BJ (cell line): ENCODE measurements at places on chromosomes 11 and 22.

DNA sequence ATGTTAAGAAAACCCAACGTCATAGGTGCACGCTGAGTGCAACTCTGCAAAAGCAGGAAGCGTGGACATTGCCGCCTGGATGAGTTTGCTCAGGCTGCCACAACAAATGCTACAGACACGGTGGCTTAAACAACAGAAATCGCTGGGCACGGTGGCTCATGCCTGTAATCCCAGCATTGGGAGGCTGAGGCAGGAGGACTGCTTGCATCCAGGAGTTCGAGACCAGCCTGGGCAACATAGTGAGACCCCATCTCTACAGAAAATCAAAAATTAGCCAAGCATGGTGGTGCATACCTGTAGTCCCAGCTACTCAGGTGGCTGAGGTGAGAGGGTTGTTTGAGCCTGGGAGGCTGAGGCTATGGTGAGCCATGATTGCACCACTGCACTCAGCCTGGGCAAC lies 13.4 kb upstream of the PGA3 start:
- no peak for DNase-seq

DNA sequence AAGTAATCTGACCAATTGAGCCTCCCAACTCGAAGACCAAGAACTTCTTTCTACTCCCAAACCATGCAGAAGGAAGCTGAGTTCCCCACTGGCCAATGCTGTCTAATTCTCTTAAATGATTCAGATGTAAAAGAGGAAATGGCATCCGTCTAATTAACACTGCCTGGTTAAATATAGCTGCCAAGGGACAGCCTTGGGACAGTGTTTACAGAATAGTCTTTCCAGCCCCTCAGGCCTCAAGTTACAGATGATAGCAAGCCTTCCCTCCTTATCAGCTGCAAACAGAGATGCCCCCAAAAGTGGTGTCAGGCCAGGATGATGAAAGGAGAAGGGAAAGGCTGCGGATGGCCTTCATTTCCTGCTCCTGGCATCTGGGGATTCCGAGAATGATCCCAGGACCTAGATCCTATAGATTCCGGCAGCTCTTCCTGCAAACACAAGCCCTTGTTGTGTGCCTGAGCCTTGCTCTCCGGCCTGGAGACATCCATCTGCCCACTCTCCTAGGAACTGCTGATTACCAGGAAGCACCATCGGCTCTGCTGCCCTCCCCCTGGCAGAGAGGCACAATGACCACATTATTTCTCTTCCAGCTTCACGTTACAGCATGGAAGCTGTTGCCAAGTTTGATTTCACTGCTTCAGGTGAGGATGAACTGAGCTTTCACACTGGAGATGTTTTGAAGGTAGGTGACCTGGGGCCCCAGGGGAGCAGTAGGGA lies 13.5 kb upstream of the TMA7B start:
- DNase-seq, result no peak

- DNase-seq, result no peak
These were observed 9.2 kb downstream of the FXYD2 start for GRCh38 chr11:117815262-117815803.

DNA sequence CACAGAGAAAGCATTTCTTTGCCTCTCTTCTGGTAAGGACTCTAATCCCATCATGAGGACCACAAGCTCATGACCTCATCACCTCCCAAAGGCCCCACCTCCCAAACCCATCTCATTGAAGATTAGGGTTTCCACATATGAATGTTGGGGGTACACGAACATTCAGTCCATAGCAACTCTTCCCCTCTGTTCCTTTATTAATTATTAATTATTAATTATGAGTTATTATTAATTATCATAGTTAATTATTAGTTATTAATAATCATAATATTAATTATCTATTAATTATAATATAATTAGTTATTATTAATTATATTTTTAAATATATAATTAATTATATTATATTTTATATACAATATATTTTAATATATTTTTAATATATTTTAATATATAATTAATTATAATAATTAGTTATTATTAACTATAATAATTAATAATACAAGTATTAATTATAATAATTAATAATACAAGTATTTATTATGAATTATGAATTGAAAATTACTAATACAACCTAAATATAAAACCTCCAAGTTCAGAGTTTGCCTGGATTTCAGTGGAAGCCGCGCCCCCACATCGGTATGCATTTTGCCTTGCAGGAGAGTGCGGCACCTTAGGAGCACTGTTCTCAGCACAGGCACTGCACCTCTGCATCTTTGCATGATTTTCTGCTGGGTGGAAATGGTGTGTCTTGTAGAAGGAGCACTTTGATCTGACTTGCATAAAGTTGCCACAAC lies 128.0 kb upstream of the FGF3 start:
- DNase-seq, result no peak

GRCh38 chr22:44247346-44247745 lies 65.4 kb downstream of the SHISAL1 start:
- no peak for DNase-seq

DNA sequence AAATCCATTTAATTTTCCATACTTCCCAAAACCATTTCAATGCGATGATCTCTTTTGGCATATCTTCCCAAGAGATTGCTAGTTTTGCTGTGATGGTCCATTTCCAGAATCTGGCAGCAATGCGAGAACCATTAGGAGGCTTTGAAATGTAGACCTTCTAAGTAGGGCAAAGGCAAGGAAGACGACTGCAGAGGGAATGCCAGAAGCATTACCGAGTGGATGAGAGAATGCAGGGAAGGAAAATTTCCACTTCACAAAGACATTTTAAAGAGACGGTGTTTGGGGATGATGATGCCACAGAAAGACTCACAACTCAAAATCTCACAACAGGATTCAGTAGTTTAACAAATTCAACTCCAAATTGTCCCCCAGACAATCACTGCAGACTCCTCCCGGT lies 471 bp upstream of the CEP126 start:
- no peak for DNase-seq

DNA sequence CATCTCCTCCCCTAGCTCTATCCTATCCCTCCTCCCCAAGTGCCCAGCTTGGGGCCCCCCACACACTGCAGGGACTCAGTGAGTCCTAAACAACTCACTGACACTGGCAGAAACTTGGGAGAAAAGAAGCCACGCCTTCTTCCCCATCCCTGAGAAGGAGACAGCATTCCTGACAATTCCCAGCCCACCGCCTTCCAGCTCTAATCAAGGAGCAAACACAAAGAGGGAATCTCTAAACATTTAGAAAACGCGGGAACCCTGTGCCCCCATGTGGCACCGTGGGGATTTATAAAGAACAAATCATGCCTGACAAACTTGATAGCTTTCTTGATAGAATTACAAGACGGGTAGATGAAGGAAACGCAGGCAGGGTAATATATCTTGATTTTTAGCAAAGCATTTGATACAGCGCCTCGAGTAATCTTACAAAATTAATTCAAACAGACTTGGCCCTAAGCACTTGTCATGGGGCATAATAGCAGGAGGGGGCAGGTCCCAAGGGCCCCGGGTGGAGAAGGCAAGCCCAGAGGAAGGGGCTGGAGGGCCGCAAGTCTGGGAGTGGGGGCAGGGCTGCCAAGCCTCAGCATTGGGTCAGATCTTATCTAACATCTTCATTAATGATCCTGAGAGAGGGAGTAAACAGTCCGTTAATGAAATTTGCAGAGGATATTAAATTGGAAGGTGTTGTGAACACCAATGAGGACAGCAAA lies 4.5 kb downstream of the CHST1 start:
- no peak for DNase-seq

DNA sequence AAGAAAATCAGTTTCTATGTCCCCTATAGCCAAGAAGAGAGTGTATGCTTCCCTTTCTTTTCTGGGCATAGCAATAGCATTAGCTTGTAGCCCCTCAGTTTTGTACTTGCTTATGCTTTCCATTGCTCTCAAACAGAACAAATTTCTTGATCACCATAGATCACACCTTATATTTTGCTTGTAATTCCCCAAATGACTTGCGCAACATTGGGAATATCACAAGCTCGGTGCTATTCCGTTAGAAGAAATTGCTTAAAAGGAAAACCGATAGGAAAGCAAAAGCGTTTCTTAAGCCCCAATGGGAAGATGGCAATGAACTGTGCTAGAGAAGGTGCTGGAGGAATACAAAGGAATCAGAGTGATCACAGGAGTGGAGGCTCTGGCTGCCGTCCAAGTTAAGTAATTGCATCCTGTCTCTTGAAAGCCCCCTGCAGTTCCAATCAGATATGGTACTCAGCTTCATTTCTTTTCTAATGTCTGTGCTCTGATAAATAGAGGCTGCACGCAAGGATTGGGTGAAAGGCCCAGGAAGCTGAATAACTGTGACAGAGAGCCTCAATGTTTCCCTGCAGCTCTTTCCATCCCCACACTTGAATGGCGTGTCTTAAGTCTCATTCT lies 182.1 kb upstream of the KIRREL3 start:
- no peak for DNase-seq

DNA sequence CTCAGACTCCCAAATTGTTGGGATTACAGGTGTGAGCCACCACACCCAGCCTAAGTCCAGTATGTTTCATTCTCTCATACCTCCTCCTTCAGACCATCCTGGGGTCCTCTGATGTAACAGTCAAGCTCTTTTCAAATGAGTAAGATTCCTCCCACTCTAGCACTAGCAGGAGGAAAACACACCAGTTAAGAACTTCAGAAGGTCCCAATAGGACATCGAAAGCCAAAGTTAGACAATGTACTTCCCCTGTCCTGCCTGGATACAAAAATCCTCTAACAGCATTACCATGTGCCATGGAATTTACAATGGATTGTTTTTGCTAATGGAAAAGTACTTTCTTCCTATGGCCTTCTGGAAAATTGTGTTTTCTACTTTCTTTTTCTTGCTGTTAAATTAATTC lies 67.1 kb downstream of the CCDC34 start:
- no peak for DNase-seq

GRCh38 chr11:12274558-12275197 lies 102.7 kb upstream of the PARVA start:
- no peak for DNase-seq

GRCh38 chr11:1557904-1558774 lies 13.9 kb downstream of the DUSP8 start:
- peak; percentile 39 for DNase-seq

DNA sequence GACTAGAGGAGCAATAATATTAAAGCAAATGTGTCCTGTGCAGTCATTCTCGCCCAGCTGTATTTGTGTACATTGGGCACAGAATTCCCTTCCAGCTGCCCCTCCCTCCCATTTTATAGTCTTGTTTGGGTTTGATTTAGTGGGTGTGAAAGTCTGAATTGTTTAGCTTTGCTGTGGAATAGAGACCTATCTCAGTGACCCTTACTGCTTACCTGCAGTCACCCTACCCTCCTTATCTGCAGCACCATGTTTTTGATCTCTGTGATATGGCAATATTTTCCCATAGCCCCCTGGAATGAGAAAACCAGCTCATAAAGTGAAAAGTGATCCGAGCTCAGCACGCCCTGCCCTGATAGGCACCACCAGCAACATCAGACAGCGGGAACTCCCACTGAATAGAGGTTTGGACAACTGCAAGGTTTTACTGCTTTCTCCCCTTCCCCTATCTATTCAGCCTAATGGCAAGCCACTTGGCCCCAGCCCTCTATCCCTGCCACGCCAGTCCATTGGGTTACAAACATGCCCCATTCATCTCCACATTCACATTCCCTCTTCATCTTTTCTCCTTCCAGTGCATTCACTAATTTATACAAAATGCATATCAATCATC lies 199.0 kb downstream of the ETS1 start:
- DNase-seq, result no peak

DNA sequence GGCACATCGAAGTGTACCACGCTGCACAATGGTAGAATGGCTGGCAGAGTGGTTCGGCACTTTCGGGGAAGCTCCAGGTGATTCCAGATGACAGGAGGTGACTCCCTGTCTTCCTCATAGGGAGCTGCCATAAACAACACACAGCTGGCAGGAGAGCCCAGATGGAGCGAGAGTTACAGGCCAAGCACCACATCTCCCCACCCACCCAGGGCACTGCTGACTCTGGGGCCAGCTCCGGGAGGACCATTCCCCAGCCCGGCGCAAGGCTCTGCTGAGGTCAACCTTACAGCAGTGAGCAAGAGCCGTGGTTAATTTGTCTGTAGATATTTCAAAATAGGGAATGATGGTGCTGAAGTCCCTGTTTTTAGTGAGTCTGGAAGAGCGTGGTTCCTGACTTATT lies 78.8 kb upstream of the HMGXB4 start:
- no peak for DNase-seq

DNA sequence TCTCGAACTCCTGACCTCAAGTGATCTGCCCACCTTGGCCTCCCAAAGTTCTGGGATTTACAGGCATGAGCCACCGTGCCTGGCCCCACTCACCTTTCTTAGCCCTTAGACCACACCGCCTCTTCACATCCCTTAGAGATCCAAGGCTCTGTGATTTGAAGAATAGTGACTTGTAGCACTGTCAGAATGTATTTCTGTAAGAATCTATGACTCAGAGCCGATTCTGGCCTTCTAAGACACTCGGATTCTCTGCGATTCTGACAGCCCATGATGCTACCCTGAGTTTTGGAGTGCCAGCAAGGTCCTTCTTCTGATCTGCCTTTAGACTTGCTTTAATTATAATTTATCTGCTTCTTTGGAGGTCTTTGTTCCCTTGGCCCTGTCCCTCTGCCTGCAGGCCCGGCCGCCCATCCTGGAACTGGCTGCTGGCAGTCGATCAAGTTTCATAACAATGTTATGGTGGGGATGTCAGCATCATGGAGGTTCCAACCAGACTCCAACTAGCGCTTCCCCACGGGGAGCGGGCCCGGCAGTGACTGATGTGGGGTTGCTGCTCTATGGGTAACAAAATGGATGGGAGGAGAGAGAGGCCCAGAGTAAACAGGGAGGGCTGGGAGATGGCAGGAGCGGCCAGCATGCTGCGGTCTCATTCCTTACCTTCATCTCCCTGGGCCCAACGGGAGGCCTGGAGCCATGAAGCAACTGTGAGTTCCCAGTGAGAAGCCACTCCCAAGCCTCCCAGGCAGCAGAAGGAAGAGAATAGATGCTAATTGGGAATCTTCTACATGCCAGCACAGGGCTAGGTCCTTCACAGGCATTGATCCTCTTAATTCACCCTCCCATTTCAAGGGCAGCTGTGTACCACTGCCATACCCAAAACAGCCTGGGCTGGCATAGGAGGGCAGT lies 55.7 kb upstream of the RASD2 start:
- DNase-seq, result no peak

GRCh38 chr11:29679996-29680395 lies 336.8 kb downstream of the KCNA4 start:
- no peak for DNase-seq

- DNase-seq, result no peak
These were observed 51.4 kb downstream of the EMSY start for GRCh38 chr11:76496174-76496573.

DNA sequence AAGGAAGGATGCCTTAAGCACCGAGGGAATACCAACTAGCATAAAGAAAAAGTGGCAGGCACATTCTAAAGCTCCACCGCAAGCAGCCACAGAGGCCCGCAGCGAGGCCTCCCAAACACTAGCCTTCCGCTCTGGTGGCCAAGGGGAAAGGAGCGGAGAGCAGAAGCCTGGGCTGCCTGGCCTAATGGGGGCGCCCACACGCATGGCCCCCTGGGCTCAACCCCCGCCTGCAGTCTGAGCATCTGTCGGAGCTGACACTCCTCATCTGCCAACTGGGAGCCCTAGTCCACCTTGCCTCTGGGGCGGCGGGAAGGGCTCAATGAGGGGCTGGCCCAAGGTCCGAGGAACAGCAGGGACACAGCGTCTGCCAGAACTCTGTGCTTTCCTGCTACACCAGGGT lies 50.1 kb upstream of the WNT11 start:
- DNase-seq, result no peak

GRCh38 chr11:61627850-61628661 lies 47.2 kb upstream of the SYT7 start:
- no peak for DNase-seq
